ENCODE measurements at places on chromosomes 5 and 9. TPM values are rescaled to one million over a fixed set of nuclear protein-coding genes. Genes with fewer than 3 reads are reported as not detected.

RMRP gene
- 162,287 TPM for total RNA-seq

CCDC183 gene
- total RNA-seq = 1.0 TPM

GGTA1 gene
- total RNA-seq = under 0.01 TPM

NR4A3 gene
- 5.6 TPM for total RNA-seq

PCDHB10 gene
- 0.77 TPM for total RNA-seq

SPATA31A3 gene
- total RNA-seq = not detected

SAXO1 gene
- 0.17 TPM for total RNA-seq

MYO10 gene
- 95.5 TPM for total RNA-seq

C5orf52 gene
- not detected for total RNA-seq

TEK gene
- 0.51 TPM for total RNA-seq

SURF4 gene
- 295 TPM for total RNA-seq

KLF4 gene
- 22.9 TPM for total RNA-seq

SIMC1 gene
- total RNA-seq = 4.6 TPM

SPATA31D1 gene
- not detected for total RNA-seq

LRRTM2 gene
- total RNA-seq = 1.3 TPM

LHX3 gene
- not detected for total RNA-seq

PRSS3 gene
- 0.26 TPM for total RNA-seq

SPINK4 gene
- not detected for total RNA-seq

PCDHA6 gene
- total RNA-seq = 3.6 TPM

DBH gene
- not detected for total RNA-seq

GOLM1 gene
- 46.7 TPM for total RNA-seq

GABRA6 gene
- total RNA-seq = not detected

EIF4E1B gene
- total RNA-seq = not detected

CDC20B gene
- total RNA-seq = not detected

WNT8A gene
- not detected for total RNA-seq

Measured in fibroblast of lung (primary cell).